ENCODE measurements at places on chromosomes 1 and 21.

- DNase-seq = peak; percentile 69
Measured at GRCh38 chr1:97832481-97832880, 88.4 kb downstream of the DPYD start.

DNA sequence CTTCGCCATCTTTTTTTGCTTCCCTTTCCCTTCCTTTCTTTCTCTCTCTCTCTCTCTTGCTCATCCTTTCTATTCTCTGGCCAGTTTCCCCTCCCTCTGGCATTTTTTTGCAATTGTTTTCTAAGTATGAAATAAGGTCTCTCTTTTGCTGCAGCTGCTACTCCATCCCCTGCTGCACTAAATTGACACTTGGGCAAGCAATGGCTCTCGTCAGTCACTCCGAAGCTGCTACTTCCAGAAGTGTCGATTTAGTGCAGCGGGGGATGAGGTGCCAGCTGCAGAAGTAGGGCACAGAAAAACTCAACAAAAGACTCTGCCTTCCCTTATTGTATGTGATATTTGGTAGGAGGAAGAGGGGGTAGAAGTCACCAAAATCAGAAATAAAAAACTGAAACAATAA lies 642.3 kb downstream of the RWDD3 start:
- DNase-seq = no peak

- no peak for DNase-seq
Measured at GRCh38 chr1:221016751-221017150, 137.5 kb downstream of the HLX start.

- peak; percentile 22 for DNase-seq
Measured at GRCh38 chr1:228174482-228175315, 9.1 kb downstream of the IBA57 start.

- no peak for DNase-seq
Measured at GRCh38 chr1:67140460-67140859, 5.7 kb upstream of the C1orf141 start.
